ENCODE measurements at places on chromosomes 2 and 18.

- no peak for DNase-seq
Measured at GRCh38 chr2:222884805-222885424, 24.1 kb downstream of the ACSL3 start.

GRCh38 chr2:152037743-152038435 is 61.0 kb downstream of the CACNB4 start:
- DNase-seq: no peak

GRCh38 chr2:153474876-153475435 is 3.6 kb downstream of the RPRM start:
- DNase-seq: no peak

DNA sequence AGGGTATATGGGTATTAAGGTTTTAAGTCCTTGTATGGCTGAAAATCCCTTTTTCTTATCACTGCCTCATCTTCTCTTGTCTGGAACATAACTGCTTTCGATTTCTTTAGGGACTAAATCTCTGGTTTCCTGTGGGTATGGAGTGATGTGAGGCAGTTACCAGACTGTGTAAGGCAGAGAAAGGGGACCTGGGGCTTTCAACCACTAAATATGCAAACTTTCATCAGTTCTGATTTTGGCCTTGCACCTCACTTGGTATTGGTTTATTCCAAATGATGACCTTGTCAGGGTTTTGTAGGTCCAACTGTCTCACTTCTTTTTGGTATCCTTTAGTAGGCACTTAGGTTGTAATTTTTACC is 9.3 kb downstream of the MAP4K4 start:
- DNase-seq: no peak

GRCh38 chr18:46628206-46628605 is 28.8 kb downstream of the LOXHD1 start:
- no peak for DNase-seq

- no peak for DNase-seq
Measured at GRCh38 chr18:70397259-70397925, 108.5 kb downstream of the SOCS6 start.

DNA sequence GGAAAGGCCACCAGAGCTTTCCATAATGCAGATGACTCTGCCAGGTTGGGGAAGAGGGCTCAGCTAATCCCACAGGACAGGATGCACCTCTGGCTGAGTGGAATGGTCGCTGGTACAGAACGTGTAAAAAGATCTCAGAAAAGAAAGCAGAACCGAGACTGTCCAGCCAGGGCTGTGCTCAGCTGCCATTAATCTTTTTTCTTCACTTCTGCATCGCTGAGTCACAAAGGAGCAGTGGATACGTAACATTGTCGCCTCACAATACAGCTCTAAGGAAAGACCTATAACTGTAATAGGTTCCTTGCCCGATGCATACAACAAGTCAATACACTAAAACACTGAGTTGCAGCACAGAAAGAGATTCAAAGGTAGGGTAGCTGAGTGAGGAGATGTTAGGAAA is 354.2 kb downstream of the EN1 start:
- DNase-seq: no peak

- no peak for DNase-seq
Measured at GRCh38 chr18:7317804-7318231, 86.9 kb downstream of the LRRC30 start.

DNA sequence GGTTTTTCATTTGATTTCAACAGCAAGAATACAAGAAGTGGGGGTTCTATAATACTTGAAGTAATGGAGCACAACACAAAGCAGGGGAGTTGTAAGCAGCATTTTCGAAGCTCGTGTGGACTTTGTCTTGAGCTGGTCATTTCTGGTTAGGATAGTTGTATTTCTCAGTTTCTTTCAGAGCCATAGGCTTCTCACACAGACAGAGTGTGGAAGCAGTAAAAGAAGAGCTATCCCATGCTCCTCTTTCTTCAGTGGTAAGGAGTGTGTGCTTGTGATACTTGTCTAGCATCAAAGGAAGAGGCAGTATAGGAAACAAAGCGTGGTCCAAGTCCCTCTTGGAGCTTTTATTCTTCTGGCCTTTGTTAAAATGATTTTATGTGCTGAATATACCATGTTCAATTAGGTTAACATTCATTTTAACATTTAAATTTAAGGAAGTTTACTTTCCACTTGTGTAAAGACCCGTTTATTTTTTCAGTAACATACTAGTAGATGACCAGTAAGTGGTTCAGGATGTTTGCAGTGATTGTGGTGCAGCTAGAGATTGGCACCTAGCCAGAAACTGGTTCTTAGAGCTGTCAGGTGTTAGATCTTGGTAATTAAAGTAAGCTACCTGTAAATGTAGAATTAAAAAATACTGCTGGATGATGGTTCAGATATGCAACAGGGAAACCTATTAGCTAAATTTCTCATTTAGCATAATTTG is 14.6 kb downstream of the CCNYL1 start:
- no peak for DNase-seq

DNA sequence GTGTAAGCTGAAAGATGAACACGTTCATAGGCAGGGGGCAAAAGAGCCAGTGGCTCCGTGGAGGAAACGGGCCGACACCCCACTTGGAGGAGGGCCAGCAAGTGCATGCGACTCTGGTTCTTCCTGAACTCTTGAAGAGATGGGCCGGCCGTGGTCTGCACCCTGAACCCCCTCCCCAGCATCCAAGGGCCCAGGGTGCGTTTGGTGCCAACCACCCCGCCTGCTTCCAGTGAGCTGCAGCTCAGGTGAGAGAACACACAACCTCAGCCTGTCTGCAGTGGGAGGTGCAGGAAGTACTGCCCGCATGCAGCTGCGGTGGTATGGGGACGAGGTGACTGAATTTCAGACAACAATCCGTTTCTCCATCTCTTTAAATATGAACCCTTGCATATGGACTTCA is 58.9 kb downstream of the ADNP2 start:
- DNase-seq: no peak

DNA sequence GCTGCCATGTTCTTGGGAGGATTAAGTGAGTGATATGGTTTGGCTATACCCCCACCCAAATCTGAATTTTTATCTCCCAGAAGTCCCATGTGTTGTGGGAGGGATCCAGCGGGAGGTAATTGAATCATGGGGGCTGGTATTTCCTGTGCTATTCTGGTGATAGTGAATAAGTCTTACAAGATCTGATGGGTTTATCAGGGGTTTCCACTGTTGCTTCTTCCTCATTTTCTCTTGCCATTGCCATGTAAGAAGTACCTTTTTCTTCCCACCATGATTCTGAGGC is 291.4 kb downstream of the KCNS3 start:
- no peak for DNase-seq

DNA sequence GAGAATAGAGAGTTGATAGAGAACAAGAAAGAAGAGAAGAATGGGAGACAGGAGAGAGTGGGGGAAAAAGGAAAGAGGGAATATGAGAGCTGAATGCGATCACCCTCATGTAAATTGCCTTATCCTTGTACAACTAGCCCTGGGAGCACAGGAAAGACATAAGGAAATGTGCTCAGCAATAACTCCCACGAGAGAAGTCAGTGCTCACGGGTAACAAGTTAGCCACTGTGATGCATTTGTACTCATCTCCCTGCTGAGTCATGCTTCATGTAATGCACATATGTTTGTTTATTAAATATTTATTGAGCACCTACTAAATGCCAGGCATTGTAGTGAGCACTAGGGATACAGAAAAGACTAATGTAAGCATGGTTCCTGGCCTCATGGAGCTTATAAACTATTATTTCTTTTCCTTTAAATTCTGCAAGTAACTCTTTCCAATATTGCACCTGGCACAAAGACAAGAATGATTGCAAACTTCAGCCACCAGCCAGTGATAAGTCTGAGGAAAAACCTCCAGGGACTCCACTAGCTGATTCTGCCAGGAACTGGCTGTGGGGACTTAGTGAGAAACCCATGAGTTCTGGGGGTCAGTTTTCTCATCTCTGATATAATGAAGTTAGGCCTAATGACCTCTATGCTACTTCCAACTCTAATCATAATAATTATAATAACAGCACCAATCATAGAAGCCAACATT is 124.1 kb downstream of the LNPK start:
- DNase-seq: no peak

DNA sequence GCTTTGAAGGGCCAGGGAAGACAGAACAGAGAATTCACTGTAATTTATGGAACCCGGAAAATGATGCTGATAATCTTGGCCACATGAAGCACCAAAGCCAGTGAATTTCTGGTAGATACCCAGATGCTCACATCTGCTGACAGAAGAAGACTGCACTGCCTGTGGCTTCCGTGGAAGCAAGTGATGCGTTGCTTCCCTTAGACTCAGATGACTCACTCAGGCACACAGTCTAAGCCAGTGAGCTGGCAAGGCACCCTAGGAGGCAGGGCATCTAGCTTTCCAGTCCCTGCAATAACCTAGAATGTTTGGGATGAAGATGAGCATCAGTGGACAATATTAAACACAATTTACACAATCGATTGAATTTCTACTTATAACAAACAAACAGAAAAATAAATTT is 284.7 kb downstream of the CMPK2 start:
- no peak for DNase-seq

GRCh38 chr18:50170004-50170403 is 24.9 kb downstream of the MYO5B start:
- no peak for DNase-seq

DNA sequence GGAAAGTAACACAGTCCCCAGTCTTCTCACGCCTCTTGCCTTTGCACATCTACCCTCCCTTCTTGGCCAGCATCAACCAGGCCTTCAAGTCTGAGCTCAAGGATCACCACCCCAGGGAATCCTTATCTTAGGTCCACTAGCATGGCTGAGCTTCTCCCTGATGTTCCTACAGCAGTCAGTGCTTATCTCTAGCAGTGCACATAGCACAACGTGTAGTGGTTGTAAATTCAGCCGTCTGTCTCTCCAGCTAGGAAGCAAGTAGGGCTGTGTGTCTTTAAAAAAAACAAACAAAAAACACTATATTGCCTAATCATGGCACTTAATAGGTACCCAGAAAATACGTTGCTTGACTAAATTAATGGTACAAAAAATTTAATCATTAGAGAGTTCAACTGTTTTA is 29.2 kb downstream of the KCNG3 start:
- DNase-seq: no peak

GRCh38 chr2:241553981-241554380 is 4.6 kb upstream of the BOK start:
- DNase-seq: no peak

Data from GM12864 (cell line).